ENCODE measurements at places on chromosomes 2 and 18.
A peak's percentile ranks its signal among the peaks of the same experiment; 100 is the strongest.

DNA sequence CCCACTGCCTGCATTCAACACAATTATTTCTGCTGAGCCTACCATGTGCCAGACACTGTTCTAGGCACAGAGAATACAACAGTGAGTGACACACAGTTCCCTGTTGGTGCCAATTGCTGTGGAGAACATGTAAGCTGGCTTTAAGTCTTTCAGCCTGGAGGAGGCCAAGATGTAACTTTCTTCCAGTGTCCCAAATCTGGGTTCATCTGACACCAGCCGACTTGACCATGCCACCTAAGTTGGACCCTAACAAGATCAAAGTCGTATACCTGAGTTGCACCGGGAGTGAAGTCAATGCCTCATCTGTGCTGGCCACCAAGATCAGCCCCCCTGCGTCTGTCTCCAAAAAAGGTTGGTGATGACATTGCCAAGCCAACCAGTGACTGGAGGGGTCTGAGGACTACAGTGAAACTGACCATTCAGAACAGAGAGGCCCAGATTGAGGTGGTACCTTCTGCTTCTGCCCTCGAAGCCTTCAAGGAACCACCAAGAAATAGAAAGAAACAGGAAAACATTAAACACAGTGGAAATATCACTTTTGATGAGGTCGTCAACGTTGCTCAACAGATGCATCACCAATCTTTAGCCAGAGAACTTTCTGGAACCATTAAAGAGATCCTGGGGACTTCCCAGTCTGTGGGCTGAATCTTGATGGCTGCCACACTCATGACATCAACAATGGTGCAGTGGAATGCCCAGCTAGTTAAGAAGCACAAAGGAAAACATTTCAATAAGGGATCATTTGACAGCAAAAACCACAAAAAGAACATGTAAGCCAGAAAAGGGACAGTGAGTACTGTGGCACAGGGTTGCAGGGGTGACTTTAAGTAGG lies 6.3 kb downstream of the TRABD2A start:
- H3K27me3 ChIP-seq = peaks cover 8% of the 10 kb centered on the region
- H3K27ac ChIP-seq = no peak overlapping the region
- peaks cover 2% of the 10 kb centered on the region for H3K36me3 ChIP-seq
- no peak overlapping the region for H3K4me3 ChIP-seq

GRCh38 chr2:47737191-47737975 lies 45.6 kb upstream of the MSH6 start:
- H3K27me3 ChIP-seq = no peaks in the 10 kb centered on the region
- no peak overlapping the region for H3K27ac ChIP-seq
- H3K4me1 ChIP-seq = peaks cover 4% of the 10 kb centered on the region
- peak; percentile 74 for DNase-seq
- H3K36me3 ChIP-seq = no peaks in the 10 kb centered on the region

GRCh38 chr2:215635788-215636139 lies 199.9 kb upstream of the FN1 start:
- H3K4me1 ChIP-seq = no peaks in the 10 kb centered on the region
- H3K36me3 ChIP-seq = peaks cover 2% of the 10 kb centered on the region
- no peak overlapping the region for H3K27ac ChIP-seq
- H3K4me3 ChIP-seq = no peak overlapping the region
- H3K27me3 ChIP-seq = no peaks in the 10 kb centered on the region
- DNase-seq = peak; percentile 10

DNA sequence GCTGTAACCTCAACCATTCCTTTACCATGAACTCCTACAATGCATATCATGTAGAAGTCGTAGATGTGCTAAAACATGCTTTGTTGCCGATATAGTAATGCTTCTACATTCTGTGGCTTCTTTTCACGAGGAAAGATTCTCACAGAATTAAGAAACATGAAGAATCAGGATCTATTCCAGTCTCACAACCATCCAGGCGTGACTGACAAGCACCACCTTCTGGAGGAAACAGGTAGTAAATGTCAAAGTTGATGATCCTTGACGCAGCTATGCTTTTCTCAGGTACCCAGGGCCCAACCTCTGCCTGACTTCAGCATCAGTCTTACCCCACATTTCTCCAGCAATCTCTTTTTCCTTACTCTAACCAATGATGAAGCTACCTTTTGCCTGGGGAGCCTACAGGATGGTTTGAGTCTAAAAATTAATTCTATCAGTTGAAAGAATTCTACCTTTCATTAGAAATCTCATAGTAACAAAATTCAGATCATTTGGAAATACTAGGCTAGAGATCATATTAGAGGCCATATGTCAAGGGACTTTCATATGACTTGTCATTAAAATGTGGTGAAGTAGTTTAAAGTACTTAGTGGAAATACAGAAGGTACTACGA lies 123.3 kb upstream of the RND3 start:
- no peak overlapping the region for H3K27ac ChIP-seq
- H3K4me3 ChIP-seq = no peak overlapping the region
- H3K27me3 ChIP-seq = no peaks in the 10 kb centered on the region
- peak; percentile 42 for DNase-seq

- no peak for DNase-seq
- H3K27ac ChIP-seq = no peak overlapping the region
- H3K4me3 ChIP-seq = no peak overlapping the region
Measured at GRCh38 chr2:177540283-177540682, 147.7 kb downstream of the AGPS start.

Data from trophoblast cell (in vitro differentiated cells and primary cell).